ENCODE measurements at places on chromosomes 4 and X.
A peak's percentile ranks its signal among the peaks of the same experiment; 100 is the strongest.

DNA sequence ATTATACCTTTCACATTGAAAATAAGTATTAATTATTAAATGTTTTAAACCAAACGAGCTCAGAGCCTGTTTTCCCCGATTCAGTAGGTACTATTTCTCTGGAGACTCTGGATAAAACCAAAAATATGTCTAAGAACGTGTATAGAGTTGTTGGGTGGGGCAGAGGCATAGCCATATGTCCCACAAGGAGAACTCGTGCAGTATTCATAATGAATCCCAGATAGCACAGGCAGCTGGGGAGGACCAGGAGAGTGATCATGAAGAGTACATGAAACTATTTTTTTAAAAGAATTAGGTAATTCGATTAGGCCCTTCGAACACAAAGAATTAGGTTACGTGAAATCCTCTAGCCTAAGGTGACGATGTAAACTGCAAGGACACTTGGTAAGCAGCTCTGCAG is 76.1 kb downstream of the CLDN22 start:
- no peak overlapping the region for H3K4me3 ChIP-seq
- H3K36me3 ChIP-seq, result peaks cover 4% of the 10 kb centered on the region
- H3K4me1 ChIP-seq, result peaks cover 10% of the 10 kb centered on the region
- no peaks in the 10 kb centered on the region for H3K27me3 ChIP-seq
- no peak for DNase-seq
- no peak overlapping the region for H3K27ac ChIP-seq

DNA sequence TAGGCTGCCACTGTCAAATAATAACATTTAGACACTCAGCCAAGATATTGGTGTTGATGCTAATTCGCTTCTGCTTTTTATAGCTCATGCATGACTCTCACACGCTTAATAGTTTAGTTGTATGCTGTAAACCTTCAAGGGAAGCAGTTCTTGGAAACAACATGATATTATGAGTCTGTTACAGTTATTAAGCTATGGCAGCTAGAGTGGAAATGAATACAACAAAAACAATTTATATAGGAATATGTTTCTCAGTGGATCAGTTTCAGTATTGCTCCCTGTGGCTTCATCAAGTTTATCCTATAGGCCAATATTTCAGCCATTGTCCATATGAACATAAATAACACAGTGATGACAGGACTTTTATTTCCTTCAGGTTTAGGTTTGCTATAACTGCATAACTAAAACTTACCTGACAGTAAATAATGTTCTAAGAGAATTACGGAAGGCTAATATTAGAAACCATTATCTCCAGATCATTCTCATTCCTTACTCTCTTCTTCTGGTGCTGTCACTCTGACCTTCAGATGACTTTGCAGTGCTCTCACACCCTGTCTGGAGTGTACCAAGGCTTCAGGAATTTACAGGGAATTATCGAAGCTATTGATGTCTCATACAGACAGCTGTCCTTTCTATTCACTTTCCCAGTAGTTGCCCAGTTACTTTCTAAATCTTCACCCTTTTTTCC is 555.0 kb downstream of the ANKRD50 start:
- H3K27ac ChIP-seq, result no peak overlapping the region
- H3K4me3 ChIP-seq, result no peak overlapping the region
- no peak for DNase-seq
- H3K4me1 ChIP-seq, result no peaks in the 10 kb centered on the region

DNA sequence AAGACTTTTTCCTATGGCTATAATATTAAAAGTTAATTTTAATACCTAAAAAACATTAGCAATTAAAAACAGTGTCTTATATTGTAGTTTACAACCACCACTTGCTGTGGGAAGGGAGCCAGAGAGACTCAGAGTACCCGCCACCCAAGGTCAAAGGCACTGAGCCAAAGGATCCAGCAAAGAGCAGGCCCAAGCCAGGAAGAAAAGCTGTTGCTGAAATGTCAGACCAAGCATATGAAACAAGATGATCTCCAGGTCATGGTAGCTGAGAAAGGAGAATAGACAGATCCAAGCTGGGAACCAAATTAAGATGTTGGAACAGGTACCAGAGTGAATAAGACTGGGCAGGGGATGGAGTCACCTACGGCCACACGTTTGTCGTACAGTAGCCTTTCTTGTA is 18.8 kb upstream of the ATOH1 start:
- H3K36me3 ChIP-seq, result no peaks in the 10 kb centered on the region
- no peak for DNase-seq
- no peaks in the 10 kb centered on the region for H3K4me1 ChIP-seq
- H3K27me3 ChIP-seq, result peaks cover 19% of the 10 kb centered on the region

- peaks cover 4% of the 10 kb centered on the region for H3K27me3 ChIP-seq
- no peak overlapping the region for H3K27ac ChIP-seq
- DNase-seq, result peak; percentile 78
- H3K36me3 ChIP-seq, result no peaks in the 10 kb centered on the region
- H3K4me3 ChIP-seq, result no peak overlapping the region
- peaks cover 3% of the 10 kb centered on the region for H3K4me1 ChIP-seq
Measured at GRCh38 chr4:122045533-122045932, 93.7 kb upstream of the TRPC3 start.

DNA sequence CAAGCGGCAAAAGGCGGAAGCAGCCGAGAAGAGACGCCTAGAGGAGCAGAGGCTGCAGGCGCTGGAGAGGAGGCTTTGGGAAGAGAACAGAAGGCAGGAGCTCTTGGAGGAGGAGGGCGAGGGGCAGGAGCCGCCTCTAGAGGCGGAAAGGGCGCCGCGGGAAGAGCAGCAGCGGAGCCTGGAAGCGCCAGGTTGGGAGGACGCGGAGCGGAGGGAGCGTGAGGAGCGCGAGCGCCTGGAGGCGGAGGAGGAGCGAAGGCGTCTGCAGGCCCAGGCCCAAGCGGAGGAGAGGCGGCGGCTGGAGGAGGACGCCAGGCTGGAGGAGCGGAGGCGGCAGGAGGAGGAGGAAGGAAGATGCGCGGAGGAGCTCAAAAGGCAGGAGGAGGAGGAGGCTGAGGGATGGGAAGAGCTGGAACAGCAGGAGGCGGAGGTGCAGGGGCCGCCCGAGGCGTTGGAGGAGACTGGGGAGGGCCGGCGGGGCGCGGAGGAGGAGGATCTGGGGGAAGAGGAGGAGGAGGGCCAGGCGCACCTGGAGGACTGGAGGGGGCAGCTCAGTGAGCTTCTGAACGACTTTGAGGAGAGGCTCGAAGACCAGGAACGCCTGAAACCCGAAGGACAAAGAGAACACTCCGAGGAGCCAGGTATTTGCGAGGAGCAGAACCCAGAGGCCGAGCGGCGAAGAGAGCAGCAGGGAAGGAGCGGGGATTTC is 72.9 kb downstream of the AASDH start:
- H3K4me1 ChIP-seq, result no peaks in the 10 kb centered on the region
- H3K27ac ChIP-seq, result no peak overlapping the region

Data from endothelial cell of umbilical vein (primary cell).